ENCODE measurements at places on chromosomes 4 and X. TPM values are rescaled to one million over a fixed set of nuclear protein-coding genes. Genes with fewer than 3 reads are reported as not detected.

EGF gene
- 0.57 TPM for total RNA-seq

EMCN gene
- not detected for total RNA-seq

HSPA4L gene
- total RNA-seq, result 18.6 TPM

CTAG1A gene
- not detected for total RNA-seq

GRCh38 chrX:129606918-129607317 is 47.8 kb downstream of the APLN start:
- peak; percentile 23 for DNase-seq

DNA sequence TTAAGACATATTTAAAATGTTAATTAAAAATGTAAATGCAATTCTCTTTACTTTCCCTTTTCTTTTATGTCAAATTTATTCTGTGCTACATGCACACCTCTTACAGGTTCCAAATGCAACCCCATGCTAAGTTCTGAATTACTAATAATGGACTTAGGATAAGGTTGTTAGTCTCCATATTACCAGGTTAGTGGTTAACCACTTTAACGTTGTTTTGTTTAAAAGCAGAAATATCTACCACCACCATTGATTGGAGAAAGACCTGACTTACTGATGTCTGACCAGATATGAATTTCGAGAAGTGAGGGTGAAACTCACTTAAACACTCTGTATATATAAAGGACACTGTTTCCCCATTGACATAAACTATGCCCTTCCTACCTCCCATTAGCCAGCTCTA is 6.9 kb upstream of the TRPC3 start:
- no peak for DNase-seq

NEUROG2 gene
- 0.12 TPM for total RNA-seq

Measured in HCT116 (cell line).